Aortic smooth muscle cell (primary cell): ENCODE measurements at places on chromosomes 5 and 9. TPM values are rescaled to one million over a fixed set of nuclear protein-coding genes. Genes with fewer than 3 reads are reported as not detected.

The AIF1L gene
- 0.75 and 0.92 TPM in 2 replicates for total RNA-seq

The GFI1B gene
- 0.19 TPM in 1 of 2 replicates, not detected in the other for total RNA-seq

The TAF7 gene
- total RNA-seq, result 81.0 and 83.9 TPM in 2 replicates

The PCDHB5 gene
- total RNA-seq, result 1.4 and 1.8 TPM in 2 replicates

The EHMT1 gene
- total RNA-seq, result 38.0 and 43.9 TPM in 2 replicates

The CORO2A gene
- total RNA-seq, result under 0.01 and 0.06 TPM in 2 replicates

The CNTNAP3 gene
- 56.5 and 76.5 TPM in 2 replicates for total RNA-seq

The SGCD gene
- total RNA-seq, result 16.9 and 37.3 TPM in 2 replicates

The HMHB1 gene
- total RNA-seq, result not detected in 2 replicates

The AGXT2 gene
- not detected in 2 replicates for total RNA-seq

The ABO gene
- not detected in 2 replicates for total RNA-seq
